Psoas muscle (tissue), 8 donors: ENCODE measurements at places on chromosomes 7 and 10. TPM values are rescaled to one million over a fixed set of nuclear protein-coding genes. Genes with fewer than 3 reads are reported as not detected.

DNA sequence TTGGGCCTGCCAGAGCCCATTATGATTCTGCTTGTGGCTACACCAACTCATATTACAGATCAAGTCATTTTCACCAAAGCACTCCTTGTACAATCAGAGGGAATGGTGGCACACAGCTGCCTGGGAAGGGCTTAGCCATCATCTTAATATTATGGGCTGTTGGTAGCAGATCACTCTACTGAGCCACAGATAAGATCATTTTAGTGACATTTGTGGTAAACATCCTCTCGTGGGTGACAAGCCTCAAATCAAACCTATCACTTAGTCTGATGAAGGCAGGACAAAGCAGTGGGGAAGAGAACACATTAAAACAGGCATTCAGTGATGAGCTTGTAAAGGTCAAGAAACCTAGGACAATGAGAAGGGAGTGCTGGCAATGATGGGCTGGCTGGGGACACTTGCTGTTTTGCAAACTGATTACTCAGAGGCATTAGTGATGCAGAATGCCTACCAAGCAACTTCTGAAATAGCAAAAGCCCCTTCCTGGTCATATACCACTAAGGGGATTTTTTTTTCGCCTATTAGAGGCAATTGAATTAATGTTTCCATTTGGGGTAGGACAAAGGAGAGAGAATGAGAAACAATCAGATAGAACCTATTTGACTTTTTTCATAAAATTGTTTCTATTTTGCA lies 137.5 kb upstream of the WDR11 start:
- H3K27me3 ChIP-seq: no peaks in the 10 kb centered on the region
- DNase-seq: no peak
- no peak overlapping the region for H3K4me3 ChIP-seq
- no peak overlapping the region for H3K27ac ChIP-seq
- no peaks in the 10 kb centered on the region for H3K36me3 ChIP-seq

- H3K4me3 ChIP-seq: no peak overlapping the region
- no peaks in the 10 kb centered on the region for H3K36me3 ChIP-seq
- H3K27ac ChIP-seq: no peak overlapping the region
- no peak for DNase-seq
Observed at GRCh38 chr7:145183069-145183468, 347.2 kb upstream of the TPK1 start.

DNA sequence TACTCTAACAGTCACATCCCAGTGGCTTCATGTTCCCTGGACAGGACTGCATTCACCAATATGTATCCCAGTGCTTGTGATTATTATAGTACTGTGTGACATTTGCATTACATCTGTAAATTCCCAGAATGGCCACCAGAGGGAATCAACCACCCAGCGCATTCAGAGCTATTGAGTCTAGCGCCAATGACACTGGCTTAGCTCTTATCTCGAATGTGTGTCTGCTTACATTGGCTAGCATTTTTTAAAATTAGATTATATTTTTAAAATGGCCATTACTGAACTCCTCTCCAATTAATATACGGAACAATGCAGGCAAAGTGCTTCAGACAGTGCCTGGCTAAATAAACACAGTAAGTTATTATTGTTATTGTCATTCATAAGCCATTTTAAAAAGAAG lies 36.3 kb downstream of the TRIL start:
- DNase-seq: no peak
- no peak overlapping the region for H3K4me3 ChIP-seq
- no peak overlapping the region for H3K27ac ChIP-seq
- H3K27me3 ChIP-seq: no peaks in the 10 kb centered on the region
- peaks cover 12% of the 10 kb centered on the region for H3K4me1 ChIP-seq

DNA sequence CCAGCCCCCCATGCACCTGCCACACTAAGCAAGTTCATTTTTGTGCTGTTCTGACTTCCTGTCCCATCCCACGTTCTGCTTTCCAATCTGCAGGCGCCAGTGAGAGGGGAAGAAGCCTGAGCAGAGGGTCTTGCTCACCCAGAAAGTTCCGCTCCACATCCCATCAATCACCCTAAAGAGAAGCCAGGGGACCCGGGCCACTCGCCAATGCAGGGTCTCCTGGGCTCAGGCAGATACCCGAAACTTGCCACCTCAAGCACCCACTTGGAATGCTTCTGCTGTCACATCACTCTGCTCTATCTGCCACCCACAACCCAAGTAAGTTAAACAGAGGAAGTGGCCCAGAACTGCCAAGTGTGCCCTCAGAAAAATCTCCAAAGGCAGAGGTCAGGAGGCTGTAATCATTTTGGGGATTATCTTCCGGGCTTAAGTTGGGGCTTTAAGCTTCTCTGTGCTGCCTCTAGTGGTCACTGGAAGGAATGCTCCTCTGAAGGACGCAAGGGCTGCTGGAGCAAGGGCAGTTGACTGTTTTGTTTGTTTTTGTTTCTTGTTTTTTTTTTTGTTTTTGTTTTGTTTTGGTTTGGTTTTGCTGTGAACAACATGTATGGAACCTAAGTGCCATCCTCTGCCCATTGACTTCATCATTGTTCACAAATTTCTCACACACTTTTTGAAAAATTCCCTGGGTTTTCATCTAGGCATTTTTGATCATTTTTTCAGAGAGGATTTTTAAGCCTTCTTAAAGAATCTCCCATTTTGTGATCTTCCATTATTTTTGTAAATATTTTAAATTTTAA lies 25.5 kb downstream of the PRR15 start:
- H3K4me1 ChIP-seq: no peaks in the 10 kb centered on the region
- no peak for DNase-seq
- H3K27ac ChIP-seq: no peak overlapping the region
- H3K36me3 ChIP-seq: no peaks in the 10 kb centered on the region

DNA sequence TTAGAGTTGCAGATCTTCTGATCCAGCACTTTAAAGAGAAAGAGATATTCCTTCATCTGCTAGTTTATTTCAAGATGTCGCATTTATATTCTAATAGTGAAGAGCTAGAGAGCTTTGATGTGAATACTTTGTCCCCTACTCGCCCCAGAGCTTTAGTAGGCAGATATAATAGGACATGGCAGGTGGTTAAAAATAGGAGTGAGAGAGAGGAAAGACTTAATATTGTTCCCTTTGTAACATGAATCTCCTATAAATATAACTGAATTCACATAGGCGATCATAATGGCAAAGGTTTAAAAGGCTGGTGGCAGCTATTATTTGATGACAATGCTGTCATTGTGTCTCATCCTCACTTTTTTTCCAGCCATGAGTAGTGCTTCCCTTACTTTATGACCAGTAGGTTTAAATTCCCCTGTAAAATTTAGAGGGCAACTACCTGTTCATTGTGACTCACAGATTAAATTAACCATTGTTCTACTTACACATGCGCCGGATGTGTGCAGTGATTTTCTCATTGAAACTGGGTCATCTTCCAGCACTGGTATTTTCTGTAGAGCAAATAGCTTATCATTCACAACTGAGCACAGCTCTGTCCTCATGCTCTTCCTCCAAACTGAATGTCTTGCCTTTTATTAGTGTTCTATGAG lies 906.7 kb upstream of the CELF2 start:
- no peak overlapping the region for H3K4me3 ChIP-seq
- H3K36me3 ChIP-seq: no peaks in the 10 kb centered on the region
- no peak for DNase-seq
- no peaks in the 10 kb centered on the region for H3K27me3 ChIP-seq

- DNase-seq: no peak
- H3K27ac ChIP-seq: no peak overlapping the region
- H3K27me3 ChIP-seq: no peaks in the 10 kb centered on the region
- H3K4me3 ChIP-seq: no peak overlapping the region
- H3K36me3 ChIP-seq: no peaks in the 10 kb centered on the region
Observed at GRCh38 chr10:11407939-11408338, 203.5 kb downstream of the USP6NL start.

- no peaks in the 10 kb centered on the region for H3K36me3 ChIP-seq
- no peak for DNase-seq
- H3K4me1 ChIP-seq: peaks cover 27% of the 10 kb centered on the region
- H3K4me3 ChIP-seq: no peak overlapping the region
Observed at GRCh38 chr10:98339799-98340198, 71.8 kb upstream of the LOXL4 start.

GRCh38 chr7:37142958-37143357 lies 305.7 kb downstream of the ELMO1 start:
- no peak for DNase-seq
- no peak overlapping the region for H3K4me3 ChIP-seq

GRCh38 chr10:97078261-97078937 lies 107.4 kb downstream of the SLIT1 start:
- no peak overlapping the region for H3K27ac ChIP-seq
- H3K27me3 ChIP-seq: no peaks in the 10 kb centered on the region
- DNase-seq: no peak
- H3K4me3 ChIP-seq: no peak overlapping the region
- H3K36me3 ChIP-seq: no peaks in the 10 kb centered on the region

GRCh38 chr7:111265394-111265793 lies 174.5 kb downstream of the LRRN3 start:
- no peaks in the 10 kb centered on the region for H3K36me3 ChIP-seq
- H3K27me3 ChIP-seq: no peaks in the 10 kb centered on the region
- no peak for DNase-seq
- peaks cover 4% of the 10 kb centered on the region for H3K4me1 ChIP-seq
- H3K27ac ChIP-seq: no peak overlapping the region

The CHAT gene
- total RNA-seq: not detected

- no peaks in the 10 kb centered on the region for H3K4me1 ChIP-seq
- H3K4me3 ChIP-seq: no peak overlapping the region
- H3K27me3 ChIP-seq: no peaks in the 10 kb centered on the region
- no peaks in the 10 kb centered on the region for H3K36me3 ChIP-seq
Observed at GRCh38 chr7:69114374-69114773, 483.9 kb upstream of the AUTS2 start.

- DNase-seq: no peak
- H3K27ac ChIP-seq: no peak overlapping the region
- H3K4me1 ChIP-seq: no peaks in the 10 kb centered on the region
- H3K27me3 ChIP-seq: no peaks in the 10 kb centered on the region
- no peak overlapping the region for H3K4me3 ChIP-seq
Observed at GRCh38 chr10:86204421-86205305, 161.9 kb downstream of the GRID1 start.

- no peaks in the 10 kb centered on the region for H3K4me1 ChIP-seq
- DNase-seq: peak; percentile 18
- H3K4me3 ChIP-seq: no peak overlapping the region
- H3K27me3 ChIP-seq: no peaks in the 10 kb centered on the region
Observed at GRCh38 chr10:105023211-105024111, 382.4 kb downstream of the SORCS3 start.

DNA sequence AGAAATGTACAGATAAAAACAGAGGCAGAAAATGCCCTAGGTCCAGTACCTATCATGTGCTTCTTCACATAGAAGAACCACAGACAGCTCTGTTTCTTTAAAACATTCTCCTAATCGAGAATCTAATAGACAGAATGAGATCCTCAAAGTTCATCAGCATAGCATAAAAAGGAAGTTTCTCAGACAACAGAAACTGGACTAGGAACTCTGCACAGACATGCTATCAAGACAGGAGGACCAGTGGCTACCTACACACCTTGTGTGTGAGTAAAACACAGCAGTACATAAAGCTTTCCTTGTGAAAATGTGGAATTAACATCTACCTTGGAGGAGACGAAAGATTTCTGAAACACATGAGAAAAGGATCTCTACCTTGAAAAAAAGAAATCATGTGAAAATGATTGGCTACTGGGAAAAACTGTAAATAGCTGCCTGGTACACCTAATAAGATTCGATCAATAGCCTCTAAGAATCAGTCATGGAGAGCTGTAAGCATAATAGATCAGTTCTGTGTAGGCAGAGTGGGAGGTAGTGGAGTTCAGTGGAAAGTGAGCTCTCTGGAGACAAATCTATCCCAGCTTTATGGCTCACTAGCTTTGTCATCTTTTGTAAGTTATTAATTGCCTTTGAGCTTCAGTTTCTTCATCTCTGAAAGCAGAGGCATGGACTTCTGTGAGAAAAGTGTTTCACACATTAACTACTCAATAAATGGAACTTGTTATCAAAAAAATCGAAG lies 26.7 kb downstream of the ELAPOR2 start:
- no peaks in the 10 kb centered on the region for H3K36me3 ChIP-seq
- no peak overlapping the region for H3K4me3 ChIP-seq
- no peaks in the 10 kb centered on the region for H3K27me3 ChIP-seq
- DNase-seq: no peak

- no peak for DNase-seq
- H3K27me3 ChIP-seq: no peaks in the 10 kb centered on the region
- H3K4me3 ChIP-seq: no peak overlapping the region
- H3K27ac ChIP-seq: no peak overlapping the region
- H3K36me3 ChIP-seq: no peaks in the 10 kb centered on the region
Observed at GRCh38 chr7:44539669-44540506, 1.2 kb downstream of the NPC1L1 start.

DNA sequence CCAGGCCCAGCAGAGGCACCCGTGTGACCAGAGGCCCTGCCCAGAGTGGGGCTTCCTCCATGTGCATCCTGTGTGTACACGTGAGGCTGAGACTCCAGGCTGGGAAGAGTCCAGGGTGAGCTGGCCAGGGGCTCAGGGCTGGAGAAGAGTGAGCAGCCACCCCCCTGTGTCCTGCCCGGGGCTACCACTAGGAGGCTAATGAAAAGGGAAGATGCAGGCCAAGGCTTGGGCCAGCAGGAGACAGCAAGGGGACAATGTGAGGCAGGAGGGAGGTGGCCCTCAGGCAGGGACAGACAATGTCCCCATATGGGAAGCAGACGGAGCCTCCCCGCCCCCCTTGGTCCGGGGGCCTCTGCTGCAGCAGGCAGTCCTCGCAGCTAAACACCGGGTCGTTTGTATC lies 102.0 kb downstream of the HIF1AN start:
- peaks cover 4% of the 10 kb centered on the region for H3K27me3 ChIP-seq
- H3K4me3 ChIP-seq: no peak overlapping the region
- no peak overlapping the region for H3K27ac ChIP-seq
- H3K36me3 ChIP-seq: no peaks in the 10 kb centered on the region
- no peak for DNase-seq

The BUB3 gene
- total RNA-seq: 35.3 TPM

The SVOPL gene
- total RNA-seq: not detected

The KLF14 gene
- 1.2 TPM for total RNA-seq

- H3K27ac ChIP-seq: no peak overlapping the region
- DNase-seq: no peak
- no peaks in the 10 kb centered on the region for H3K27me3 ChIP-seq
- no peaks in the 10 kb centered on the region for H3K4me1 ChIP-seq
Observed at GRCh38 chr7:15831606-15832005, 145.1 kb upstream of the MEOX2 start.

GRCh38 chr10:50395271-50395670 lies 144.0 kb upstream of the ASAH2 start:
- peaks cover 2% of the 10 kb centered on the region for H3K36me3 ChIP-seq
- peaks cover 40% of the 10 kb centered on the region for H3K4me1 ChIP-seq
- no peak overlapping the region for H3K27ac ChIP-seq
- no peak for DNase-seq

GRCh38 chr7:50785346-50785745 lies 2.6 kb upstream of the GRB10 start:
- H3K27me3 ChIP-seq: no peaks in the 10 kb centered on the region
- no peak for DNase-seq
- H3K4me3 ChIP-seq: no peak overlapping the region
- H3K4me1 ChIP-seq: peaks cover 33% of the 10 kb centered on the region
- H3K27ac ChIP-seq: no peak overlapping the region

DNA sequence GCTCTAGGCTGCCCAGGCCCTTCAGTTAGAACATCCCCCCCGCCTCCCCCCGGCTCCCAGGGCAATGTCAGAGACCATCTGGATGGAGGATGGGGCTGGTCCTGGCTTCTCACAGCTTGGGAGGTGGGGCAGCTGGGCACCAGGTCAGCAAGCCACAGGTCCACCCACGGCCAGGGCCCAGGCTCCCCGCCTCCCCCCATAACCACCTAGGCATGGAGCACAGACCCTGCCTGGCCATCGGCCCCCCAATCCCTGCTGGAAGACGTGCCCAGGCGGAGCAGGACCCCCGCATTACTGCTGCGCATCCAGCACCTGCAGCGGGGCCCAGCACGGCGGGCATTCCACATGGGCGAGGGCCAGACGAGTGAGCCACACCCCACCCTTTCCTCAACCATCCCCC lies 169.6 kb downstream of the ELFN1 start:
- peak; percentile 7 for DNase-seq
- no peaks in the 10 kb centered on the region for H3K27me3 ChIP-seq
- no peaks in the 10 kb centered on the region for H3K4me1 ChIP-seq
